Glomerular endothelial cell (primary cell): ENCODE measurements at places on chromosomes 6 and 20. TPM values are rescaled to one million over a fixed set of nuclear protein-coding genes. Genes with fewer than 3 reads are reported as not detected.

SLC44A4 gene
- 0.05 and 1.7 TPM in 2 replicates for total RNA-seq

PFDN6 gene
- 34.1 and 40.8 TPM in 2 replicates for total RNA-seq

HM13 gene
- total RNA-seq: 95.5 and 129 TPM in 2 replicates

TRIM40 gene
- total RNA-seq: not detected in 2 replicates

EFCAB8 gene
- total RNA-seq: 0.05 TPM in 1 of 2 replicates, not detected in the other

OR2J3 gene
- total RNA-seq: not detected in 2 replicates

KPNA5 gene
- 3.6 and 6.0 TPM in 2 replicates for total RNA-seq

ANKEF1 gene
- 1.8 and 2.0 TPM in 2 replicates for total RNA-seq

MEI4 gene
- not detected in 2 replicates for total RNA-seq

DEFB132 gene
- not detected in 2 replicates for total RNA-seq

SLC32A1 gene
- not detected in 2 replicates for total RNA-seq

C6orf52 gene
- 1.9 and 3.4 TPM in 2 replicates for total RNA-seq

DEFB124 gene
- total RNA-seq: not detected in 2 replicates

LY6G5C gene
- total RNA-seq: 3.7 and 4.1 TPM in 2 replicates

ISM1 gene
- total RNA-seq: 0.29 and 1.3 TPM in 2 replicates

FAM217A gene
- not detected in 2 replicates for total RNA-seq
